ENCODE measurements at places on chromosomes 1 and 21.

- no peak for DNase-seq
Observed at GRCh38 chr1:115679141-115679611, 37.4 kb downstream of the VANGL1 start.

GRCh38 chr1:162161916-162162550 is 92.5 kb downstream of the NOS1AP start:
- no peak for DNase-seq

- DNase-seq, result no peak
Observed at GRCh38 chr1:30697571-30698376, 25.6 kb downstream of the MATN1 start.

DNA sequence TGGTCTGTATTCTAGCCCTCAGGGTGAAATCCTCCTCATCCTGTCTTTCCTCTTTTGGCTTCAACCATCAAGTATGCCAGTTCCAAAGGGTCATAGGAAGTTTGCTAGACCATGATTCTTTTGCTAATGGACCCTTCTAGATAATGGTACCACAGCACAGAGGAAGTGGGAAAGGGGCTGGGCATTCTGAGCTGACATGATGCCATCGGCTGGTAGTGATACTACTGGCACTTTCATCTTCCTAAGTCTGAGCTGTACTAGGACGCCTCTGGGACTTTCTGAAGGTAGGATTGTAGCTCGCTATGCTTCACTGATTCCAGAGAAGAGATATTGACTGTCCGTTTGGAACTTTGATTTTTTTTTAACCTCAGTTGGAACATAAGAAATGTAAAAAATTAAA is 11.4 kb downstream of the FASLG start:
- DNase-seq, result no peak

DNA sequence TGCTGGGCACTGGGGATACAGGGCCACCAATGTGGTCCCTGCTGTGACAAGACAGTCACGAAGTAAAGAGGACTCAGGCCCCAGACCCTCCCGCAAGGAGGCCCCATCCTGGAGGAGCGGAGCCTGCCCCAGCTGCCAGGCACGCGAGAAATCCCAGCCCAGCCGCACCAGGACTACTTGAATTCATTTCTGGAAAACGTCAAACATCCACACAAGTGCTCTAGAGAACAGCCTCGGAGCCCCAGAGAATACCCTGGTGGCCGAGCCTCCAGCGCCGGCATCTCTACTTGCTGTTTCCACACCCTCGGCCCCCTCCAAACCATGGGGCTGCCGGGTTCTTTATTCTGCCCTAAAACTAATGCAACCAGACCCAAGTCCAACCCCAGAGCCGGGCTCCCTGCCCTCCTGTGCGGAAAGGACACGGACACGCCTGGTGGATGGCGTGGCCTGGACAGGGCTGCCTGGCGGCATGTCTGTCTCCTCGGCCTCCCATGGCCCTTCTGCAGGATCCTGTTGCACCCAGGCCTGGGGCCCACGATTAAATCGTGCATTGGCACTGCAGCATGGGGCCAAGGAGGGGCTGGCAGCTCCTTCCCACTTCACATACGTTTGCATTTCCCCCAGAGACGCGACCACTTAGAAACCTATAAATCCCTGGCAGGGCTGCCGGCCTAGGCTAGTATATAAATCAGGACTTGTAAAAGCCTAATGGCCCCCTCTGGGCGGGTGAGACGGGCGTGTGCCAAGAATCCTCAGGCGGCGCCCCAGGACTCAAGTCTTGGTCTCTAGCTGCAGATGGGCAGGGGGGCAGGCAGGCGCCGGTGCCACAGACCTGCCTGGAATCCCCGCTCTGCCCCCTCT is 41.2 kb downstream of the DMRTB1 start:
- DNase-seq, result no peak

DNA sequence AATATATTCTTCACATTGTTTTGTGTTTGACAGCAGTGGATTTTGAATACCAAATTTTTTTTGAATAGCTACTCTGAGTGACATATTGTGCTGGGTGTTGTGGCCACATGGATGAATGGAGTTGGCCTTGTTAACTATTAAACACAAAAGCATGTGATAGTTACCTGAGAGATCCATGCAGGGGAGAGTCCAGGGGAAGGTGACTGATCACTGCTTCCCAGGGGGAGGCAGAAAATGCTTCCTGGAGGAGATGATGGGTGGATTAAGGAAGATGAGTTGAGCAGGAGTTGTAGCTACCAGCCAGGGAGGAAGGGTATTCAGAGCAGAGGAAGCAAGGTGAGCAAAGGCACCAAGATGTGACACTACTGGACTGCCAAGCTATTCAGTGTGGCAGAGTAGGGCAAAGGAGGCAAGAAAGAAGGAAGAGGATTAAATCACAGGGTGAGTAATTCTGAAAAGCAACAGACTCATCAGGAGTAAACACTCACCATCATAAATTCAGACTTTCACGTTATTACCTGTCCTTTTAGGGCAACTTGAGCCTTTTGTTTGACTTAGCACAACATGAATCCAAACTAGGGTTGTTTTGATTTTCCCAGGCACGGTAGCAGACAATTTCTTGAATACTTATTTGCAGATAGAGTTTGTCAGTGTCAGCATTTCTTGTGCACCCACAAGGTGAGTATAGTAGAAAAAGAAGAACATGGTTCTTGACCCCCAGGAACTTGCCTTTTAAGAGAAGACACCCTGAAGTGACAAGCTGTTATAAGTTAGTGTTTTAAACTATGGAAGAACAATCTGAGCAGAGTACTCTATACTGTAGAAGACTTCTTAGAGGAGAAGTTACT is 4.2 kb downstream of the CD46 start:
- no peak for DNase-seq

DNA sequence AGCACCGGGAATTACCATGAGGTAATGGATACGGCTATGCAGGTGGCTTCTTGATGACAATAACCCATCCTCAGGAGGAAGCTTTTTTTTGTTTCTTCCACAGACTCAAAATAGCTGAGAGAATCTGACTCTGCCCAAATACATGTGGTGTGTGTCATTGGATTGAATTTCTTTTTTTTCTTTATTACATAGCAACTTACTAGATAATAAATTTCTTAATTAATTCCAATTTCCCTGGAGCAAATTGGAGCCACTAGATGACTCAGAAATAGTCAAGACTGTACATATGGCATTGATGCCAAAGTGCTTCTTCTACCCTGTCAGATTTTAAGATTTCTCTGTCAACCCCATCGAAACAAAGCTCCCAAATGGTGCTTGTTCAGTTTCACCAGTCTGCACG is 42.7 kb downstream of the L1TD1 start:
- no peak for DNase-seq

GRCh38 chr1:167617153-167618147 is 12.6 kb upstream of the RCSD1 start:
- DNase-seq, result no peak

DNA sequence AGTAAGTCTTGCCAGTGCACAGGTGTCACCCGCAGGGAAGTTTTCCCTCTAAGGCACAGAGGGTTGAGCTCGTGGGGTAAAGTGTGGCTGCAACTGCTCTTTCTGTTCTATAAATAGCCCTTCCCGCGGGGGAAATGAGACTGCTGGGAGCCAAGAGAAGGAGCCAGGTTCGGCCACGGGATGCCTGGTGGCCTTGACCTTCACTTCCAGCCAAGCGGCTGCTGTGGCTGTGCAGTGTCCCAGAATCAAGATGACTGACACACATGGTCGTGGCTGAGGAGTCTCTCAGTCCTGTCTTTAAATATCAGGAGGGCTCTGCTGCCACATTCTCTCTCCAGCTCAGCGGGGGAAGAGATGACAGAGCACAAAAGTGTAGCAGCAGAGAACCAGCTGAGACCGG is 154.1 kb upstream of the VAMP3 start:
- DNase-seq, result no peak

GRCh38 chr1:22892789-22893188 is 79.9 kb downstream of the LACTBL1 start:
- DNase-seq, result no peak

GRCh38 chr1:227917081-227917950 is 30.4 kb downstream of the WNT9A start:
- DNase-seq, result no peak

DNA sequence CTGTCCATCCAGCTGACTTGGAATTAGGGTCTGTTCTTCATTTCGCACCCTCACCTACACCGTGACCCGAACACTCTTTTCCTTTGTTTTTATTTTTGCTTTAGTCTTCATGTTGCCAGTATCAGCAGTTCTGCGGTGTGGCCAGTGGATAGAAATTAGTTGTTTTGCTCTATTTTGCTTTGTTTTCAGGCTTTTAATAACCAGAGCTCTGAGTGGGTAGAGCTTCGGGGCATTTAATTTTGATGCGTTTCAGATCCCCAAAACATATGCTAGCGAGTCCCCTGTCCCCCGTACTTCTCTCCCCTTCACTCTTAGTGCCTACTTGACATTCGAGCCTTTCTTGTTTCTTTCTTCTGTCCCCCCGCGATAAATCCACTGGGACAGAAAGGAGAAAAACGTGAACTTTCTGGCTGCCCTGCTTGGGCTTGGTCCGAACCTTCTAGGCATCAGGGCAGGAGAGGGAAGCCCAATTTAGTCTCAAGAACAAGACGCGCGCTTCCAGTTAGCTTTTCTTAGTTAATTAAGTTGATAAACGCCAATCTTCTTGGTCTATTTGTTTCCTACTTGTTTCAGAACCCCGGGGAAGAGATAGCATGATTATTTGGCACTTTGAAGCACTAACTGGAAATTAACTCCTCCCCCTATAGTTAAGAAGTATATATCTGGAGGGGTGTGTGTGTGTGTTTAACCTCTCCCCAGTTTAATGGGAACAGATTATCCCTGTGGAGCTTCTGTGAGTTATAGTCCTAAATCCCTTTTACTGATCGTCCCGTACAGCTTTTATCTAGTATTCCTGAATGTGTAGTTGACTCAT is 839 bp downstream of the SWT1 start:
- DNase-seq, result no peak

GRCh38 chr1:3518256-3518655 is 63.8 kb downstream of the ARHGEF16 start:
- DNase-seq, result no peak

GRCh38 chr1:21165646-21166045 is 11.1 kb downstream of the EIF4G3 start:
- no peak for DNase-seq

DNA sequence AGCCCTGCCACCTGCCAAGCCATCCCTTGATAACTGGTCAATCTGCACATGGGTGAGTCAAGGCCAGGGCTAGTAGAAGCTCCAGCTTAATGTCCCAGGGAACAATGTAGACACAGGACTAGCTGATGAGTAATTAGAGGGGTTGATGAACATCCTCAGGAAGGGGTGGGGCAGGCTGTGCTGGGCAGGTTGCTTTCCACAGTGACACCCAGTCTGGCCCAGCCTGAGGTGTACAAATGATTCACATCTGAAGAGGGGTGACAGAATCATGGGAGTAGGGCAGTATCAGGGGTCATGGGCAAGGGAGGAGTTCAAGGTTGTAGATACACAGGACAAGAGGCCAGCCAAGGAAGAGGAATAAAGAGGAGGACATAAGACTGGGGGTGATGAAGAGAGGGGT is 4.3 kb downstream of the LPAR3 start:
- DNase-seq, result peak; percentile 26

GRCh38 chr1:217063172-217063908 is 340.1 kb upstream of the ESRRG start:
- no peak for DNase-seq

GRCh38 chr1:62368989-62369388 is 49.8 kb upstream of the KANK4 start:
- DNase-seq, result no peak

- DNase-seq, result no peak
Observed at GRCh38 chr1:226529891-226530290, 18.7 kb upstream of the STUM start.

DNA sequence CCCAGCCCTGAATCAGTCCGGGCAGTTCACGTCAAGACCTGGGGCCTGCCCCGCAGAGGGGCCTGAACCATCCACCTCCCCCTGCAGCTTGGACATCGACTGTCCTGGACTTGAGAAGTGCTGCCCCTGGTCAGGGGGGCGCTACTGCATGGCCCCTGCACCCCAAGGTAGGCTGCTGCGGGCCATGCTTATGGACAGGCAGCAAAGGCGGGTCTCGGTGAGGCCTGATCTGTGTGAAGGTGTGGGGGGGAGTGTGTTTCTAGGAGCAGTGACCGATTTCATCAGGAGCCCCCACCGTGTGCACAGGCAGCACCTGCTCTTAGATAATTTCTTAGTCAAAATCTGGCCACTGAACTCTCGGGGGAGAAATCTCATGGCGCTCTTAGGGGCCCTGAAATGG is 13.0 kb downstream of the UMODL1 start:
- no peak for DNase-seq

- no peak for DNase-seq
Observed at GRCh38 chr1:2001773-2002411, 1.7 kb downstream of the CFAP74 start.

GRCh38 chr1:236301080-236301957 is 19.6 kb upstream of the ERO1B start:
- no peak for DNase-seq

- DNase-seq, result no peak
Observed at GRCh38 chr1:17790383-17791054, 35.4 kb downstream of the ACTL8 start.

DNA sequence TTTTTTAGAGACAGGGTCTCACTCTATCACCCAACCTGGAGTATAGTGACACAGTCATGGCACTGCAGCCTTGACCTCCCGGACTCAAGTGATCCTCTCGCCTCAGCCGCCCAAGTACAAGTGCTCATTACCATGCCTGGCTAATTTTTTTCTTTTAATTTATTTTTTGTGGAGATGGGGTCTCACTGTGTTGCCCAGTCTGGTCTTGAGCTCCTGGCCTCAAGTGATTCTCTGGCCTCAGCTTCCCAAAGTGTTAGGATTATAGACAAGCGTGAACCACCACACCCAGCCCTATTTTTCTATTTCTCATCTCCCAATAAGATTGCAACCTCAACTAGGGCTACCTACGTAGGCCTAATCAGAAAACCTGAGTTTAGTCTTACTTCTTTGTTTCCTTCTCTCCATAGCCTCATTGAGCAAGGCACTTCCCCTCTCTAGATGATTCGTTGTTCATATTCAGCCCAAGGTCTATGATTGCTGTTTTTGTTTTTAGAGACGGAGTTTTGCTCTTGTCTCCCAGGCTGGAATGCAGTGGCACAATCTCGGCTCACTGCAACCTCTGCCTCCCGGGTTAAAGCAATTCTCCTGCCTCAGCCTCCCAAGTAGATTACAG is 1.1 kb upstream of the KPNA6 start:
- DNase-seq, result no peak

GRCh38 chr1:31510304-31510703 is 66.0 kb upstream of the TINAGL1 start:
- no peak for DNase-seq

GRCh38 chr1:8525558-8526275 is 207.8 kb downstream of the SLC45A1 start:
- peak; percentile 53 for DNase-seq

GRCh38 chr1:166869318-166870099 is 6.6 kb downstream of the TADA1 start:
- DNase-seq, result no peak

DNA sequence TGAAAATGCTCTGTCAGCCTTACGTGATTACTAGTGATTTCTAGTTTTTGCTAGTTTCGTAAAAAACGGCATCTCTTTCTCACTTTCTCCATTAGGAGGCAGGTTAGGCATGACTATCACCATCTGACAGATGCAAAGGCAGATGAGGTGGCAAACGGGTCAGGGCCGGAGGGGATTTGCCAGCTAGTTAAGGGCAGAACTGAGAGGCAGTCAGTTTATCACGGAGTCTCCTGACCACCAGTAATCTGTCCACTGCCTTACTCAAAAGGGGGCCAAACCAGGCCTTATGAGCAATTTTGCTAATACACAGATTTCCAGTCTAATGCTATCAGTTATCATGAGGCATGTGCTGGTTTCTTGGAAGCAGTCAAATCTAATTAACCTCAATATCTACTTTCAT is 159.3 kb downstream of the TSEN15 start:
- DNase-seq, result no peak

Measured in stimulated activated CD4-positive, alpha-beta T cell treated with anti-CD3 and anti-CD28 coated beads, Interleukin-2, amount 100 ng/mL, for 4 hours (primary cell).